ENCODE measurements at places on chromosomes 16 and 17. TPM values are rescaled to one million over a fixed set of nuclear protein-coding genes. Genes with fewer than 3 reads are reported as not detected.

Gene CRYM
- total RNA-seq, result 1.6 TPM

GRCh38 chr17:79031996-79032875 is 8.3 kb downstream of the C1QTNF1 start:
- no peak for DNase-seq

Gene KRTAP17-1
- not detected for total RNA-seq

Gene CDC42EP4
- 11.0 TPM for total RNA-seq

Gene CACNG3
- not detected for total RNA-seq

GRCh38 chr16:50198802-50199403 is 45.8 kb downstream of the TENT4B start:
- DNase-seq, result no peak

- DNase-seq, result no peak
Observed at GRCh38 chr16:21056396-21056795, 94.2 kb downstream of the DNAH3 start.

GRCh38 chr16:85905110-85906095 is 6.4 kb downstream of the IRF8 start:
- DNase-seq, result no peak

Gene GNG13
- not detected for total RNA-seq

GRCh38 chr16:1965396-1966001 is 873 bp upstream of the RPS2 start:
- DNase-seq, result no peak

DNA sequence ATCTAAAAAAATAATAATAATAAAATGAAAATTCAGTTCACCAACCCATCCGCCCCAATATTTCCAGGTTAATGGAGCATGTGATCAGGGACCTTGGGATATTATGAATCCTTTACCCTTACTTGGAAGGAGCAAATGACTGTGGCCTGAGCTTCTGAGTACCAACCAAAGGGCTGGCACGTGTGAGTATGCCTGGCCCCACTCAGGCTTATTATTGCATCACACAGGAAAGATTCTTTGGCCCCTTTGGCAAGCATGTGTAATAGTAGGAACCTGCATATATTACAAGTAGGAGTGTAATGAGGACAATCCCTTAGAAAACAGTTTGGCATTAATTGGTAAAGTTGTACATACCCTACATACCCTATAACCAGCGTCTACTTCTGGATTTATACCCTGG is 7.2 kb upstream of the C17orf78 start:
- DNase-seq, result peak; percentile 84

Gene SPNS3
- not detected for total RNA-seq

GRCh38 chr17:81815646-81815986 is 11.7 kb downstream of the GCGR start:
- no peak for DNase-seq

GRCh38 chr17:28071891-28072606 is 29.6 kb downstream of the NLK start:
- no peak for DNase-seq

Gene MT1G
- not detected for total RNA-seq

Gene TBC1D3K
- not detected for total RNA-seq

Gene NUP88
- 88.2 TPM for total RNA-seq

Gene HEATR9
- total RNA-seq, result not detected

Gene GAN
- total RNA-seq, result 17.2 TPM

GRCh38 chr16:30350134-30350871 is 4.8 kb downstream of the CD2BP2 start:
- DNase-seq, result no peak

Gene TEDC2
- total RNA-seq, result 6.9 TPM

DNA sequence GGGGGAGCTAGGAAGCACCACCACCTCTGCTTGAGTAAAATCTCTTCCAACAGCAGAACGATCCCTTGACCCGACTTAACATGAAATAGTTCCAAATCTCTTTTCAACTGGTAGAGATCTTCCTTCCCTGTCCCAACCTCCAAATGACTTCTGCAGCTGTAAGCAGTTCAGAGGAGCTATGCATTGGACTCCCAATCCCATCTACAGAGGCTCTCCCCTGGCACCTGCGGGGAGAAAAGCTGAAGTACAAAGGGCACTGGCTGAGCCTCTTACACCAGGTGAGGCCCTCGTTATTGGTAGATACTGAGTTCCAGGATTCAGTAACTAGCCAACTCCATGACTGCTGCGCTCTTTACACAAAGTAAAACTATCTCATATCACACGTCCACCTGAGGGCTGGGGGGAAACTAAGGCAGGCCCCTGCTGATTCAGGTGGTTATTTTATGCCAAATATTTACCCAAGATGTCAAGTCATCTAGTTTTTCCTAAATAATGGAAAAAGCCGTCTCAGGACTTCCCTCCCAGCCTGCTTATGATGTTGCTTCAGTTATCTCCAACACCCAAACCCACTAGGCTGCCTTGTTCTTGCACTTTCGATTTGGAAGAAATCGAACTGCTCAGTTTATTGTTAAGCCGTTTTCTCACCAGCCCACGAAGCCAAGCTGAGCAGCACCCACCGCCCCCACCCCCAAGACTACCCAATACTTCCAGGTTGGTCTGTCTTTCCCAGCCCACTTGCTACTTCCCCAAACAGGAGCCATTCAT is 3.2 kb downstream of the ACTG1 start:
- DNase-seq, result peak; percentile 53

Gene CDR2
- total RNA-seq, result 20.0 TPM

DNA sequence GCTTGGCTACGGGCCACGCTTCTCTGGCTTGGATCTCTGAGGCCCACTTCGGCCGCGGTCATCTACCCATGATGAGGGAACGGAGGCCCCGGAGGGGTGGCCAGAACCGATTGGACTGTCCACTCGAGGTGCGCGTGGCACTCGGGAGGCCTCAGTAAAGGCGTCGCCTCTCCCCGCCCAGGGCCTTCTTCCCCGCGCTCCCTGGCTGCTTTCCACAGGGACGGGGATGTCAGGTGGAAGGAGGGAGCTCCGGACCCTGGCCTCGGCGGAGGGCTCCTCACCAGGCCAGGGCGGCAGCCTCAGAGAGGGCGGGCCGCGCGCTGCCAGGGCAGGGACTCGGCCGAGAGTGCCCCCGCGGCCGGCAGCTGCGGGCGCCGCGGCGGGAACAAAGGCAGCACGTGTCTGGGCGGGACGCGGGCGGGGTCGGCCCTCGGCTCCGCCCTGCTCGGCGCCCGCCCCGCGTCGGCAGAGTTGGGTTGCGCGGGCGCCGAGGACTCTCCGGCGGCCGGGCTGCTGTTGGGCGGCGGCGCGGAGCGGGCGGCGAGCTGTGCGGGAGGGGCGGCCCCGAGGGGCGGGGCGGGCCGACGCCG is 587 bp upstream of the CDK5R1 start:
- DNase-seq, result peak; percentile 75

DNA sequence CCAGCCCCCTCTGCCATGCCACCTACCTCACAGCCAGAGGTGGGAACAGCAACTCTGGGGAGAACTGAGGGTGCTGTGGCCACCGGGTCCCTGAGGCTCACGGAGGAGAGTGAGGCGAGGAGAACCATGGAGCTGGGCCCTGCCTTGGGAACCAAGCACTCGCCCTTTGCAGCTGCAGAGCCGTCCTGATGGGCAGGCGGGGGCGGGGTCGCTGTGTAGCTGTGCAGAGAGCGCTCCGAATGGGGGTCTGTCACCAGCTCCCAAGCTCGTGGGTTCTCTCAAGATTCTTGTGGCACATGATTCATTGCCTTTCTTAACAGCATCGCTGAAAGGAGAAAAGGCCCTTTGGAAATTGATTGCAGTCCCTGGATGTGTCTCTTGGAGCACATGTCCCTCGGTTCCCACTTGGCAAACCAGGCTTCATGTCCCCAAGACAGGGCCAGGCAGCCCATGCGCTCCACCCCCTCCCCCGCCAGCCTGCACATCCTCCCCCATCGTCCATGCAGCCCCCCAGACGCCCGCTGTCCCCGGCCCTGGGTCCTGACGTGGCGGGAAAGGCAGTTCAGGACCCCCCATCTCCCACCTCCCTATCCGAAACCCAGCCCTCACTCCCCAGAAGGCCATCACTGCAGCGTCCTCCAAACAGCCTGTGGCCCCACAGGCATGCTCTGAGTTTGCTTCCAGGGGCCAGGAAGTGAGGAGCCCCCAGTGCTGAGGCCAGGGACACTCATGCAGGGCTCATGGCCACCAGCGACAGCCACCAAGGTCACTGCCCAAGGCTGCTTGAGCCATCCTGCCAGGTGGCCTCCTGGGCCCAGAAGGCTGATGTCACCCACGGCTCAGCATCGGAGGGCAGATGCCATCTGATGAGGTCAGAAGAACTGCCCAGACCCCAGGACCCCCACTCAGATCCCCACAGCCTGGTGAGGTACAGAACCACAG is 20.6 kb upstream of the CHMP6 start:
- DNase-seq, result no peak

- no peak for DNase-seq
Observed at GRCh38 chr17:79255926-79256585, 181.4 kb downstream of the ENGASE start.

- no peak for DNase-seq
Observed at GRCh38 chr17:76092526-76093413, 10.8 kb downstream of the EXOC7 start.

GRCh38 chr16:19823322-19823721 is 61.3 kb downstream of the GPRC5B start:
- DNase-seq, result no peak

DNA sequence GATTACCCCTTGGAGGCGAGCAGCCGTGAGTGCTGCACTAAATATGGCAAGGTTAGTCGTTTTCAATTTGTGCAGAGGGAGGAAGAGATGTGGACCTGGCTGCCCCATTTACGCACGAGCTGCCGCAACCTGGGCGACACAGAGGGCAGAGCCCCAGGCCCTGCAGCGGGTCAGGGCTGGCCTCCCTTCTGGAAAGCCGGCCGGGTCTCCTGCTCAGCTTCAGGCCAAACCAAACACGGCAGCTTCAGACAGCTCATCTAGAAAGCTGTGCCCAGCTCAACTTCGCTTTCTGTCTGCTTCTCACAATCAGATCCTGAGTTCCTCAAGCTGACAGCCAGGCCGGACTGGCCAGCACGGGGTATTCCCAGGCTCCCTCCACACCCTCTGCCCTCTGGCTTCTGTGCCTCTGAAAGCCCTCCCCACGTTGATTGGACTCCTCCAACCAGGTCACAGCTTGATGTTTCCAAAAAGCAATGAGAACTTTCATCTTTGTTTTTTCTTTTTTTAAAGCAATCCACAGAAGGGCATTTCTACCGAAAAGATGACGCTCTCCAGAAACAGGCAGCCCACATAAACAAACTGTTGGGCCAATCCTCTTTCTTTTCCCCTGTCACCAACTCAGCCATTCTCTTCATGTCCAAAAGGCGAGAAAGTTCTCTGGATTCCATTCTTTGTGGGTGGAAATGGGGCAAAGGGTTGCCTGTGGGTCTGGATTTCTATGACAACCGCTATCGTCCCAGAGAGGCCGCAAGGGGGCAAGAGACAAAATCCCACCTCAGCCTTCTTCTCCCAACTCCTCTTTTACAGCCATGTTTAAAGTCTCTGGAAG is 189.0 kb downstream of the ZFHX3 start:
- no peak for DNase-seq

- no peak for DNase-seq
Observed at GRCh38 chr17:72212041-72212440, 91.2 kb downstream of the SOX9 start.

GRCh38 chr17:40310882-40311391 is 2.0 kb downstream of the RARA start:
- no peak for DNase-seq

DNA sequence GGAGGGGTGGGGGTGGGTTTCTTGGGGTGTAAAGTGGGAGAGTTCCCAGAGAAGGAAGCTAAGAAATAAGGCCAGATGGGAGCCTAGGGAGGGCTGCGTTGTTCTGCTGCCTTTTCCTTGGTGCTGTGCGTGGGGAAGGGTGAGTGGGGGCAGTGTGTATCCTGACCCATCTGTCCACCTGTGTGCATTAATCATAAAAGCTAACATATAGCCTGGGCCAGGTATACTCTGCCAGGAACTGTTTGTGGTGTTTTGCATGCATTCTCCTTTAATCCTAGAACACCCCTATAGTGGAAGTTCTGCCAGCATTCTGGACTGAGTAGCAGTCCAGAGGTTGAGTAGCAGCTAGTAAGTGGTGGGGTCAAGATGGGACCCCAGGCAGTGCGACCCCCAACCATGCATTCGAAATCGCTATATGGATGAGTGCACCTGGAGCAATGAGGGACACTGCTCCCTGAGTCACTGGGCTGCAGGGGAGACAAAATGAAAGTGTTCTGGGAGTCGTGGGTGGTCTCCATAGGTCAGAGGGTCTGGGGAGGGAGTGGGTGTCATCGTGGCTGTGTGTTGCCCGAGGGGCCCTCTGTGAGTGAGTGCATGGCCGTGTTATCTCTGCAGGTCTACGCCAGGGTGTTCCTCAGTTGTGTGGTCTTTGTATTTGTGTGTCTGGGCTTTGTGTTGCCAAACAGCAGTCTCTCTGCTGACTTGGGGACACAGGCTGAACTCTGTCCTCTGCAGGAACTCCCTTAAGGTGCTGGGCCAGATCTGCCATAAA is 1.3 kb downstream of the ERBB2 start:
- no peak for DNase-seq

DNA sequence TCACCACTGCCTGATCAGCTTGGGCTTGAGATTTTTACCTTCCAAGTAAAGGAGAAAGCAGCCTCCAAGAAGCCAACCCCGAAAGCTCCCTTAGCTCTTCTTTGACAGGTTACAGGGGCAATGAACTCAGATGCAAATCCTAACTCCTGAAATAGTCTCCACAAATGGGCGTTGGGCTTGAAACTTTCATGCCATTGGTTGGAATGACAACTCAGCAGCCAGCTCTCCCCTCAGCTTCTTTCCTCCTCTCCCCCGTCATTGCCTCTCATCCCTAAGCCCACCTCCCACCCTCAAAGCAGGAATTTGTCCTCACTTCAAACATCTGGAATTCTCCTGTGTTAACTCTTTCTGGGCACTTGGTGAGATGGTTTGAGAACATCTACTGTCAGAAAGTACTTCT is at the start of gene TAT:
Gene TAT, minus strand, starts transcription at position 122 of the 400 bp plus-strand sequence. CDS start 677 bp downstream, outside the sequence.
- DNase-seq, result no peak

Gene HP
- total RNA-seq, result not detected

DNA sequence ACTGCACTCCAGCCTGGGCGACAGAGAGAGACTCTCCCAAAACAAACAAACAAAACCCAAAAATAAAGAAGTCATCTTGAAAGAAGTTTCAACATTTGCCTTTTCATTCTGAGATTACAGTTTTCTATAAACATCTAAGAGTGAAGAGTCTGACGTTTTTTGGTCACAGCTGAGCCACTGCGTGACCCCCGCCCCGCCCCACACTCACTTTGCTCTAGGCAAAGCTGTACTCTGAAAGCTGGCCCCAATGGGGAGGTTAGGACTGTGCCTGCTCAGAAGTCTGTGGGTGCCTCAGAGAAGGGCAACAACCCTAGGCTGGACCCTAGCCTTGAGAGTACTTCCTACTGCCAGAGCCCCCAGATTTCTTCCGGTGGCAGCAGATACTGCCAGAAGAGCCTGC is 19.3 kb downstream of the CYB5D2 start:
- peak; percentile 20 for DNase-seq

Gene CCDC200
- not detected for total RNA-seq

Data from MCF 10A (cell line).